ENCODE measurements at places on chromosomes 11 and 22.

- DNase-seq = no peak
Observed at GRCh38 chr11:118212781-118213191, 12.0 kb downstream of the JAML start.

GRCh38 chr11:112177589-112177988 is 2.3 kb downstream of the BCO2 start:
- DNase-seq = no peak

DNA sequence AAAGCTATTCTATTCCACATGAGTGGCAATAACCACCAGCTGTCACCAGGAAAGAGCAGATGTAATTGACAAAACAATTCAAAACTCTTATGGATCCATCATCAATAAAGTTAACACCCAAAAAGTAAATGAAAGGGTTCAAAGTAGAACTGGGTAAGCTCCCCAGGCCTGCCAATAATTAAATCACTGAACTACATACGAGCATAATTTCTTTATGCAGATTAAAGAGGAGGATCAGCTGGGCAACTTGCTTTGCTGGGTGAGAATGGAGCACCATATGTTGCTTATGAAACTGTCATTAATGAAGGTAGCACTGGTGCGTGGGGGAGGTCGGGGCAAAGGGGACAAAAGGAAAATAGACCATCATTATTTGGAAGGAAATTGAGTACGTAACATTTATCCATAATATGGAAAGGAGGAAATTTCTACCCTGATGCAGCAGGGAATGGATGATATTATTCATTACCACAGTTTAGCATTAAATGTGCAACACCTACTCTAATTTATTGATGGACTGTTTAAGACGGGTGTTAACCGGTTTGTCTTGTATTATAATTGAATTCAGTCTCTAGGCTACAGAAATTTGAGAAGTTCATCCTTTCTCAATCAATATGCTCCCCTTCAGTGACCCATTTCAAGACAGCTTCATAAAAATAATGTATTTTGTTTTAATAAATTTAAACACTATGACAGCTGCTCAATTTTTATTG is 315.9 kb downstream of the CADM1 start:
- no peak for DNase-seq

GRCh38 chr11:129373489-129373953 is 2.1 kb upstream of the BARX2 start:
- no peak for DNase-seq

GRCh38 chr11:292211-293121 is 3.5 kb downstream of the PGGHG start:
- DNase-seq = no peak

Data from NCI-H2227 treated with DMSO at 0.1 percent for 48 hours (cell line).